ENCODE measurements at places on chromosomes 2 and 18. TPM values are rescaled to one million over a fixed set of nuclear protein-coding genes. Genes with fewer than 3 reads are reported as not detected.

DNA sequence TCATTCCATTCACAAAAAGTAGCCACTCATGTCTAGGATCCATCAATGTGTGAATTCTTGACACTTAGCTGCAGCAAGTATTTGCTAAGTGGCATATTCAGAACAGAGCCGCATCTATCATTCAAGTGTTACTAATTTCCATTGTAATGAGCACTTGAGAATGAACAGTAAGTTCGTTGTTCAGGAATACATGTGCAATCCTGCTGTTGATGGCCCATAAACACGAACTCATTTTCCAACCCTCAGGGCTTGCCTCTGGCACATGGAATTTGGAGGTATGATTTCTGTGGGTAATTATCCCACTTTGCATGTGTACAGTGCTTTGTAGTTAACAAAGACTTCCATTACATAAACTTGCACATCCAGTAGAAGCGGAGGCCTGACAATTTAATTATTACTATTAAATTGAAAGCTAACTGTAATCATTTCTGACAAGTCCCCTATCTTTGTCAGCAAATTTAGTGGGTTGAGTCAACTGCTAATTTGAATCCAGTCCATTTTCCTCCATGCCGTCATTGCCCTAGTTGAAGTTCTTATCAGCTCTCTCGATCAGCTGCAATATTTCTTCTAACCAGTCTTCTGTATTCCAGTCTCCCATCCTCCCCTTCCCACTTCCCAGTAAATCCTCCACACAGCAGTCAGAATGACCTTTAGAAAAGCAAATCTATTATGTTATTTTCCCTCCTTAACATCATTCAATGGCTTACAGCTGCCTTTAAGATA is 116.0 kb upstream of the AQP4 start:
- no peak for DNase-seq

- DNase-seq = peak; percentile 27
Measured at GRCh38 chr2:203873921-203874631, 6.5 kb downstream of the CTLA4 start.

Gene REG1B
- total RNA-seq = not detected

Gene POTEI
- total RNA-seq = not detected

Gene ANO7
- total RNA-seq = 0.21 TPM
